ENCODE measurements at places on chromosomes 5 and 9.

GRCh38 chr9:92963831-92964606 lies 16.7 kb downstream of the FGD3 start:
- no peak for DNase-seq

DNA sequence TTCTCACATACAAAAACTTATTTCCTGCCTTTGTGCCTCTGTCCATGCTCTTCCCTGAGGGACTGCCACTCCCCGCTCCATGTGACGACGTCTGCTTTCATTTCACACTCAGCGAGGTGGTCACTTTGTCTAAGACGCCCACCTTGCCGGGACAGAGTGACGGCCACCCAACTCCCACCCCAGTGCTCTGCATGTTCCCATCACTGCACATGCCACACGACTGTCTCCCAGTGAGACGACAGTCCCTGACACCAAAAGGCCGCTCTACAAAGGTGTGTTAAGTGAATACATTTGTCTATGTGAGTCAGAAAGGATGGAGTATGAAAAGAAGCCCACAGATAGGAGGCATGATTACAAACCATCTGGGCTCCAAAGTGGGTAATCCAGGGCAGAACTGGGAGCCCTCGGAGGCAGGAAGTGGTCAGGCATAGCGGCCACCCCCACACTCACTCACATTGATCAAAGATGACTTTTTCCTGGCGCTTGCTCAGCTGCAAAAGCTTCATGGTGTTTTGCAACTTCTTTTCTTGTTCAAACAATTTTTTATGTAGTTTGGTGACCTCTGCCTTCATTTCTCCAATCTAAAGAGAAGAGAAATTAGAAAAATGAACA lies 185.8 kb downstream of the CDK5RAP2 start:
- peak; percentile 75 for DNase-seq

DNA sequence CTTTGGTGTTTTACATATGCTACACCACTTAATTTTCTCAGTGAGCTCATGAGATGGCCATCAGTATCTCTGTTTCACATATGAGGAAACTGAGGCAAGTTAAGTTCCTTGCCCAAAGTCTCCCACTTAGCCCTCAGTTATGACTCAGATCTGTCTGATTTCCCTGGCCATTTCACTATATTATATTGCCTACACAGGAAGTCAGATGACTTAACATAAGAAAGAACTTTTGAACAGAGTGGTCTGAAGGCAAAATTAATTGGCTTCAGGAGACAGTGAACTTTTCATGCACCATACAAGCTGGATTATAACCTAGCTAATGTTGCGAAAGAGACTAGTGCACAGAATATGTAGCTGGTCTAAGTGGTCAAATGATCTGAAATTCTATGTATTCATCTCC lies 221.6 kb downstream of the NFIB start:
- no peak for DNase-seq

- no peak for DNase-seq
These were observed 116.9 kb upstream of the OTULINL start for GRCh38 chr5:14464671-14465070.

- no peak for DNase-seq
These were observed 197.5 kb downstream of the NPR3 start for GRCh38 chr5:32908641-32909040.

DNA sequence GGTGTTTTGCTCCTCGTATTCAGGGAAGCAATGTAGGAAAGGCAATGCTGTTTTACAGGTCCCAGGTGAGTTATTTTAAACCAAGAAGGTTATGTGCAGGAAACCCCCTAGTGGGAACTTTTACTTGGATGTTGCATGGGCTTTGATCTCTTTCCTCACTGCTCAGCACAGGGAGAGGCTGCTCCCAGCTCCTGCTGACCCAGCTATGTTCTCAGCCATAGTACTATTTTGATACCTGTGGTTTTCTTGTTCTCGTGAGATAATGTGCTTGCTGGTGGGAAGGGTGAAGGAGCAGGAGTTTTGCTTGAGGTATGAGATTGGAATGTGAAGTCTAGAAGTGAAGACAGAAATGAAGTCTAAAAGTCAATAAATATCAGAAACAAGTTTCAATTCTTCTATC lies 265.6 kb upstream of the FBXL7 start:
- no peak for DNase-seq

GRCh38 chr5:11037080-11037479 lies 276.0 kb upstream of the DAP start:
- DNase-seq: no peak

DNA sequence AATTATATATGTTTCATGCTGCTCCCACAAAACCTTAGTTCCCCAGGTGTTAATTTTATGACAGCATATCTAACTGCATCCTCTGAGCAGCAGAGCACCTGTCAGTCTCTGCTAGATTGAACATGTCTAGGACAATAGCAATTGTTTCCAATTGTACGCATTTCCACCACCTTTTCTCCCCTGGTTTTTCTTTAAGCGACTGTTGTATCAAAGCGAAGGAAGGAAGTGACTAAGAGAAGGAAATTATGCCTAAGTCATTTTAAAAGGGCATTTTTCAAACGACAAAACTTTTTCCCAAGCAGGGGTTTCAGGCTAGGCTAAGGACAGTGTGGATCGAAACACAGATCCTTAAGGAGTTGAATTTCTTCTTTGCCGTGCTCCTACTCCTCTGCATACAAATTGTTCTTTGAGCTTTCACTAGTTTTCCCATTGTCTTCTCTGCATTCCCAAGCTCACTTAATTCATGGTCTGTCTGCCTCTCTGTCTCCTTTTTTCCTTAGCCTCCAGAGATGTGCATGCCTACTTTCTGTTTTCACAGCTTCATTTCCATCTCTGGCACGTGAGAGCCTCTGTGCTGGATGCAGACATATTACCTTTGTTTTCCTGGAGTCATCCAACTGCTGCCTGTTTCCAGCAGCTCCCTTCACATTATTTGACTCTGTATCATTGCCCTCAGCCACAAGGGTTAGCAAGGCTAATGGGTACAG lies 39.4 kb upstream of the STARD4 start:
- DNase-seq: no peak

DNA sequence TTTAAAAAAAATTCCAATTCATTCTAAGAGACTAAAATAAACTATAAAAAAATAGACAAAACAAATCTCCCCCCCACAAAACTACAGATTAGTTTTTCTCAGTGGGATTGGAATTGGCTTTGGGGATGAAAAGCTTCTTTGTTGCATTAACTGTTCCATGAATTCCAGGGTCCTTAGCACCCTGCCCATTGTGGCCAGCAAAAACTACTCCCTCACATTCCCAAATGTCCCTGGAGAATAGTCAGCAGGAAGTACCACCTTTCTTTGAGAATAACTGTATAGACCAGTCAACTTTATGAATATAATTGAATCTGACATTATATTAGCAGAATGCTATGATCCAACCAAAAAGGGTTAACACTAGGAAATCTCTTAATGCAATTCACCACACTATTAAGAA lies 147.9 kb downstream of the LPAR1 start:
- DNase-seq: no peak

DNA sequence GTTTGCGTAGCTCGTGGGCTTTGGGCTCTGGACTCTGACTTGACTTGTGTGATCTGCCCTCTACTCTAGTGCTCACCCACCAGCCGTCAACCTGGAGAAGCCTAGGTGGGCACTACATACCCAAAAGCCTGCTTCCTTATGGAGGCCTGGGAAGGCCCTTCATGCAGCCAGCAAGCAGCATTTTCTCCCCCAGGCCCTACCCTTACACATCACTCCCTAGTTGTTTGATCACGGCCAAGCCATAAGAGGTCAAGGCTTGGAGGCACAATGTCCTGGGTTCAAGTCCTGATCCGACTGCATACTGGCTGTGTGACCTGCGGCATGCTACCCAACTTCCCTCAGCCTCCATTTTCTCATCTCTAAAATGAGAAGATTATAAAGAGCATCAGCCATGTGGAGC lies 151.3 kb upstream of the EGFLAM start:
- DNase-seq: no peak

GRCh38 chr5:143682246-143682905 lies 129.6 kb upstream of the HMHB1 start:
- DNase-seq: no peak

DNA sequence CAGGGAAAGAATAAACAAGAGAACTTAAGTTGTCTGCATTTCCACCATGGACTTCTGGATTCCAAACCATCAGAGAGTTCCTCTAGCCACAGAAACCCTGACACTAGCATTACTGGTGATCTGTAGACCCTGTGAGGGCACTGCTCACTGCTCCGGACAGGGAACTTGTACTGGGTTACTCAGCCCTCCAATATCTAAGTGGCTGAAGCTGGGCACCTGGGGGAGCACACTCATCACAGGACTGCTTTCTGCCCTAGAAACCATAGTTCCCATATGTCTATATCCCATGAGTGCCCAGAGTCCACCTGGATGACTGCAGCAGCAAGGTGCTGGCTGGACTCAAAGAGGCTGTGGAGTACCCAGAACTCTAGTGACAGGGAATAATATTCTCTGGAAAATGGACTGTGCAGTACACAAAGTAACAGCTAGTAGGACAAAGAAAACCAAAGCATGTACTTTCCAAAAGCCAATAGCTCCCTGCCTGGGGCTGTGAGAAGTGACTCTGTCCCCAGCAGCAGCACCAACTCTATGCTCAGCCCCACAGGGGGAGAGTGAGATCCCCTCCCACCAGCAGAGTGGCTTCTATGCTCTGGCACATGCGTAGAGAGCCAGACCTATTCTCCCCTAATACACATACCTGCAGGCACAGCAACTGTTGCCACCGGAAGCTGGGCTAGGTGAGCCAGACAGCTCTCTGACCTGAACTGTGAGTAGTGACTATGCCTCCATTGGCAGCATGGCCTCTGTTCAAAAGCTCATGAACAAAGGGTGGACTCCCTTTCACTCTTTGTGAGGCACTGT lies 472.9 kb upstream of the FTMT start:
- DNase-seq: no peak

GRCh38 chr5:109959652-109960051 lies 269.9 kb downstream of the MAN2A1 start:
- DNase-seq: no peak

GRCh38 chr5:89712134-89712700 lies 697.3 kb downstream of the CETN3 start:
- DNase-seq: no peak

GRCh38 chr5:148884339-148885020 lies 58.1 kb downstream of the ADRB2 start:
- no peak for DNase-seq

- no peak for DNase-seq
These were observed 97.2 kb downstream of the ROR2 start for GRCh38 chr9:91852801-91853347.

DNA sequence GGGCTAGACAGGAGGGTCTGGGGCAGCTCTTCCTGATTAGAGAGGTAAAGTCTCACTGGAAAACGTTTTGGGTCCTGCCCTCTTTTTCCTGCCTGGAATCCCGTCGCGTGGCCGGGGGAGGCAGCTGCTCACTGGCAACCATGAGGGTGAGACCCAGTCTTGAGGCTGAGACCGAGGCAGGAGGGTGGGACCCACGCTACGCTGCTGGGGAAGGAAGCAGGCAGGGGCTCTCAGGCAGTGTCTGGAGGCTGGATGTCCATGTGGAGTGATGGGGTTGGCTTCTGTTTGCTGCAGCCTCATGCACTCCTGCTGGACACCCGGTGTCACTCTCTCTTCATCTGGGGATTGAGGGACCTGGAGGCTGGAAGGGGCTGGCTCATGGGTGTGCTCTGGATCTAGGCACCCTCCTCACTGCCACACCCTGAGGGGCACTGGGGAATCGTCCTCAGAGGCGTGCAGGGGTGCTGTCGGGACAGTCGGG lies 11.3 kb upstream of the SLC2A6 start:
- no peak for DNase-seq

DNA sequence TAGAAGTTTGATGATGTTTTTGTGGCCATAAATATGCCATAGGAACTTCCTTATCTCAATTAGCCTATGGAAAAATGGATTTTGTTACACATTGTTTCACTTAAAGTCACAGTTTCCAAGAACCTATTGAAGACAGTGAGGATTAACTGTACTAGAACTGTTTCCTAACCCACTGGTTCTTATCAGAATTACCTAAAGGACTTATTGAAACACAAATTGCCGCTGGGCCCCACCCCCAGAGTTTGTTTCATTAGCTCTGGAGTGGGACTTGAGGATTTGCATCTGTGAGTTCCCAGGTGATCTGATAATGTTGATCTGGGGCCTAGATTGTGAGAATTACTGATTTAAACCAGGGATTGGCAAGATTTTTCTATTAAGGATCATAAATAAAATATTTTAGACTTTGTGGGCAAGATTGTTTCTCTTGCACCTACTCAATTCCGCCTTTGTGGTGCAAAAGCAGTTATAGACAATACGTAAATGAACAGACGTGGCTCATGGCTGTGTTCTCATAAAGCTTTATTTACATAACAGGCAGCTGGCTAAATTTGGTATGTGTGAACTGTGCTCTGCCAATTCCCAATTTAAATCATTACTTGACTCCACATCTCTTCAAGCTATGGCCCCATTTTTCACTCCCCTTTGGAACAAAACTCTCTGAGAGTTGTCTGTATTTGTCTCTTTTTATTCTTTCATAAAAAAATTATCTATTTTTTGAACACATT lies 9.3 kb downstream of the JAK2 start:
- DNase-seq: no peak

GRCh38 chr9:132023419-132024180 lies 56.1 kb downstream of the MED27 start:
- DNase-seq: no peak

GRCh38 chr9:136342181-136343120 lies 15.1 kb downstream of the GPSM1 start:
- peak; percentile 88 for DNase-seq

- DNase-seq: no peak
These were observed 151.6 kb upstream of the MEF2C start for GRCh38 chr5:89034588-89034987.

DNA sequence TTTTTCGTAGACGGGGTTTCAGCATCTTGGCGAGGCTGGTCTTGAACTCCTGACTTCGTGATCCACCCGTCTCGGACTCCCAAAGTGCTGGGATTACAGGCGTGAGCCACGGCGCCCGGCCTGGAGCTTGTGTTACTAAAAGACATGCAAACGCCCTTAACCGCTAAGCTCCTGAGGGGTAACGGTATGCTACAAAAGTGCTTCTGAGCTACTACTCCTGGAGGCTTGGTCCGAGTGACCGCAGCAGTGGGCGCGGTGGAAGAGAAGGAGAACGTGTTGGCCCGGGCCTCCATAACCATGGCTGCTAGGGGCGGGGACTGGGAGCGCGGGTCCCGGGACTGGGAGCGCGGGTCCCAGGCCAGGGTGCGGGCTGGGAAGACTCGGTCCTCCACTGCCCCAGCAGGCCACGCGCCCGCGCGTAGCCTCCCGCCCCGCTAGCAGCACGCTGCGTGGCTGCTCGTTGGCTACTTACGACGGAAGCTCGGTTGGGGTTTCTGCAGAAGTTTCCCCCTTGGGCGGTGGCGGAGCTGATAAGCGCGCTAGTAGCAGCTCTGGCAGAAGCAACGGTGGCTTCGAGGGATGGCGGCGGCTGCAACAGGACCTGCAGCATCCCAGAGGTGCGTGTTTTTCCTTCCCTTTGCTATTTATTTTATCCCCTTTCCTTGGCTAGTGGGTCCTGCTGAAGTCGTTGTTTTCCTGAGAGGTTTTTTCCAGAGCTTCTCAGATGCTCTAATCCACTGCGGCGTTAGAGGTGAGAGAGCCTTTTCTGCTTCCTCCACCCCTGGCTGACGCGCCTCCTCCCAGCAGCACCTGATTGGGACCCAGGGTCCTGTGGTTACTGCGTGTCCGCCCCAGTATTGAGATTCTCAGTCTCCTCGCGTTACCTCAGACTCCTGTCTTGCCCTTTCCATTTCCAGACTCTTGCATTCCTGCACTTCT lies 69.2 kb upstream of the CCDC180 start:
- peak; percentile 88 for DNase-seq

Data from left lobe of liver (tissue), 2 donors.